Esophagus muscularis mucosa (tissue), 4 donors: ENCODE measurements at places on chromosomes 7 and 10. TPM values are rescaled to one million over a fixed set of nuclear protein-coding genes. Genes with fewer than 3 reads are reported as not detected.

- no peak for DNase-seq
- H3K27me3 ChIP-seq = no peaks in the 10 kb centered on the region
- H3K27ac ChIP-seq = no peak overlapping the region
- no peak overlapping the region for H3K4me3 ChIP-seq
- no peaks in the 10 kb centered on the region for H3K36me3 ChIP-seq
These were observed 35.1 kb upstream of the ING3 start for GRCh38 chr7:120915314-120916105.

DNA sequence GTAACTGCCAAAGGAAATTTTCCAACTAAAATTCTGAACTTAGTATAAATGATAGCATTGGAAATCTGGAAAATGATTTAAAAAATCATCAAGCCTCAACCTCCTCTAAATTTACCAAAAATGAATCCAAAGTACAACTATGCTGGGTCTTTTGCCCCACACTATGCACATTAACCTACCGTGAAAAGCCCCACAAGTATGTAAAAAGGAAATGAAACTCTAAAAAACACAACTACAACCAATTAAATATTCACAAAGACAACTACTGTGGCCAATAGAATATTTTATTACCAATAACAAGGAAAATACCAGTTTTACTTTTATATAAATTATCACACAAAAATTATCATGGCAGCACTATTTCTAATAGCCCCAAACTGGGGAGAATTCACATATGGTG lies 19.3 kb downstream of the EIF3A start:
- no peaks in the 10 kb centered on the region for H3K4me1 ChIP-seq
- H3K27me3 ChIP-seq = no peaks in the 10 kb centered on the region
- DNase-seq = no peak
- H3K36me3 ChIP-seq = peaks cover 100% of the 10 kb centered on the region
- no peak overlapping the region for H3K27ac ChIP-seq

DNA sequence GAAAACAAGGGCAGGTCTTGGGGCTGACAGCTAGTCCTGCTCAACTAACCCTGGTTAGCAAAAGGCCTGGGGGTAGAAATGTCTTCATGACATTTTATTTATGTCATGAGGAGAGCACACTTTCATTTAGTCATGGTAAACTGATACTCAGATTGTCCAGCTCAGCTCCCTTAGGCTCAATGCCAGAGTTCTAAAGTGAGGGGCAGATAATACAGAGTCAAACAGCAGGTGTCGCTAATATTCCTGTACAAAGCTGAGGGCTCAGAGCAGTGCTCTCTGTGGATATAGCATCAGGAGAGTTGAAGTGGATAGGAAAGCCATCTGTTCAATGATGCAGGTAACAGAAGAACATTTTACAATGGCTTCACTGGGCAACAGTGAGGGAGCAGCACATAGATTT lies 26.8 kb upstream of the CALCR start:
- no peak for DNase-seq
- no peaks in the 10 kb centered on the region for H3K27me3 ChIP-seq
- H3K27ac ChIP-seq = no peak overlapping the region

SOSTDC1 gene
- total RNA-seq = 0.71 TPM

PRF1 gene
- 1.2 TPM for total RNA-seq
